ENCODE measurements at places on chromosomes 16 and 17. TPM values are rescaled to one million over a fixed set of nuclear protein-coding genes. Genes with fewer than 3 reads are reported as not detected.
A peak's percentile ranks its signal among the peaks of the same experiment; 100 is the strongest.

GRCh38 chr17:40069751-40070708, 7.3 kb downstream of the THRA start:
- peak; percentile 21 for DNase-seq

- no peak for DNase-seq
Measured at GRCh38 chr16:49024016-49024415, 257.6 kb downstream of the CBLN1 start.

GRCh38 chr16:20774703-20775362, 11.0 kb downstream of the ACSM3 start:
- DNase-seq, result peak; percentile 25

GRCh38 chr17:41184480-41184961, at the start of gene KRTAP4-1:
KRTAP4-1 (minus strand) TSS chr17:41184911; CDS start chr17:41184854, 57 bp downstream.
- DNase-seq, result no peak

GRCh38 chr16:19874851-19875546, 9.6 kb downstream of the GPRC5B start:
- DNase-seq, result no peak

- peak; percentile 33 for DNase-seq
Measured at GRCh38 chr16:50160495-50161164, 7.5 kb downstream of the TENT4B start.

GRCh38 chr17:82810644-82811430, 29.0 kb downstream of the ZNF750 start:
- no peak for DNase-seq

- no peak for DNase-seq
Measured at GRCh38 chr17:67293251-67294203, 48.5 kb upstream of the HELZ start.

DNA sequence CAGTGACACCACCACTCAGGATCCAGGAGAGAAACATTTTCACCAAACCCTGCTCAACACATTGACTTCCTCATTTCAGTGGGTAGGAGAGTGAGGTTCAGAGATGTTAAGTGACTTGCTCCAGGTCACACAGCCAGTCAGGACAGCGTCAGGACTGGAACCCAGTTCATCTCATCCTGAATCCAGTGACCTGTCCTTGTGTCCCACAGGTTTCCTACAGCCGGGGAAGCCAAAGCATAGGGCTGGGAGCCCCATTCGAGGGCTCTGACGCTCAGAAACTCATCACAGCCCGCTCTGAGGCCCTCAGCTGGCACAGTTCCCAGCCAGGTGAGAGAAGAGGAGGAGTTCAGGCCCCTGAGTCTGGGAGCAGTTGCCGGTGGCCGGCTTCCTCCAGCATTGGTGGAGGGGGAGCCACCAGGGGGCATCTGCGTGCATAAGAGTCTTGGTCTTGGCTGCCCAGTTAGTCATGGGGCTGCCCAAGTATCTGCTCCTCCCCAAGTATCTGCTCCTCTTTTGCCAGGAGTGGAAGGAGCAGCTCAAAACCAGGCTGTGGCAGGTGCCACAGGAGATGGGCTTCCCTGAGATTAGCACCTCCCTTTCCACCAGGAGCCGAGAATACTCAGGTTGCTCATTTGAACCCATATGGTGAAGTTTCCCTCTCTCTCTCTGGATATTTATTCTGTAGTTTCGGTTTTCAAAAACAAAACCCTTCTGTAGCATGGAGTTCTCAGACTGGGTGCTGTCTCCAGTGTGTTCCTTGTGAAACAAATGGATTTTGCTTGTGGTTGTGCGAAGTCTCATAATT, 56.0 kb downstream of the TNFRSF13B start:
- no peak for DNase-seq

DNA sequence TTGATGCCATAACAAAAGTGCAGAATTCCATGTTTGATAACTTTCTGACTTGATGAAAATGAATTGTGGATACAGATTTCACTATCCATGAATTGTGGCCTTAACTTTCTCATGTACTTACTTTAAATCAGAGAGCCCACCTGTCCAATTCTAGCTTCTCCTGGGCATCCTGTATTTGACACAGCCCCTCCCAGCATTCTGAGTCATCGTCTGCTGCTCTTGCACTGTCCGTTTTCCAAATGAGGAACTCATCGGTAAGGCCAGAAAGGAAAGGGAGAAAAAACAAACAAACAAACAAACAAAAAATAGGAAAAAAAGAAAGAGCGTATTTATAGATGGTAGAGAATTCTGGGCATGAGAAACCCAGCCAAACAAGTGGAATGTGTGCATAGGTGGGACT, 361.6 kb downstream of the WWOX start:
- no peak for DNase-seq

DNA sequence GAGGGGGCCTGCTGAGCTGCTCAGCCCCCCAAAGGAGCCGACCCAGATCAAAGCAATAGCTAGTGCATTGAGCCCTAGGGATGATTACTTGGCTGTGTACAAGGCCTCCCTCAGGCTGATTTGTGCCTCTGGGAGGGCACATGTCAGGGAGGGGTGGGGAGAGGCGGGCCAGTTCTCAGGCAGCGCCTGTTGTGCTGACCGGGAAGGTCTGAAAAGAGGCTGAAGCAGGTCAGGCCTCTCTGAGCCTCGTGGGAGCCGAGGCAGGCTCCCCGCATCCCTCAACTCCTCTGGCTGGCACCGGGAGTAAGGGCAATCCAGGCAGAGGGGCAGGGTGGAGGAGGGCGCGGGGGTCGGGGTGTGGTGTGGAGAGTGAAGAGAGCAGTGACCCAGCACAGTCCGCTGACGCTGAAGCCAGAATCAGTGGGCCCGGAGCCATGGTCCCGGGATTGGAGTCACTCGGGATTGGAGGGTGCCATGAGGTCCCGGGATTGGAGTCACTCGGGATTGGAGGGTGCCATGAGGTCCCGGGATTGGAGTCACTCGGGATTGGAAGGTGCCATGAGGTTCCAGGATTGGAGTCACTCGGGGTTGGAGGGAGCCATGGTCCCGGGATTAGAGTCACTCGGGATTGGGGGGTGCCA, 3.0 kb downstream of the DCXR start:
- DNase-seq, result no peak

- DNase-seq, result no peak
Measured at GRCh38 chr17:57080718-57081117, 4.3 kb upstream of the AKAP1 start.

DNA sequence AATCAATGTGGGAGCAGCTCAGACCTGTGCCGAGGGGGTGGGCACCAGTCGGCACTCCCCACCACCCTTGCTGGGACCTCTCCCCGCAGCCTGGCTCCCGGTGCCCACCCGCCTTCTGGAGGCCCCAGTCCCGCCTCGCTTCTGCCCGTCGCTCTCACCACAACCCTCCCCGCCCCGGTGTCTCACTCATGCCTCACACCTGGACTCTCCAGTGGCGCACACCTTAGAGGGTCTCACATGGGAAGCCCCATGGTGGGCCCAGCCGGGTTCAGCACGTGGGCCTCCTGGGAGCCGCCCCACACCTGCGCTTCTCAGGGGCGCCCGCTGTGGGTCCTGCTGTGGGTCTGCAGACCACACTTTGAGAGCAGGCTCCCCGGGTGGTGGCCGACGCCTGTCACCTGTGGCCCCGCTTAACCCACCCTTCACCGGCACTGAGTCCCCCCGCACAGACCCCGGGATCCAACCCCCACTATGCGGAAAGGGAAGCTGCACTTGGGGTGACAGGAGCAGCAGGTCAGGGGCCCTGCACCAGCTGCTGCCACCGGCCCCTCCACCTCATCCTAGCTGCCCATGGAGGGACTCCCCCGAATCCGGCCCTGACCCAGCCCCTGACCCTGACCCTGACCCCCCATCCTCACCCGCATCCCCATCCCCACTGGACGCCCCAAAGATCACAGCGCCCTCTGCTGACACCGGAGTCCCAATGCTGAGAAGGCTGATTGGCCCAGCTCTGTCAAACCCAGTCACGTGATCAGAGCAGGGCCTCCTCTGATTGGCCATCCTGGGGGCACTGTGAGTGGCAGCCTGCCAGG, 27.4 kb upstream of the SLC38A10 start:
- DNase-seq, result no peak

- no peak for DNase-seq
Measured at GRCh38 chr17:51904379-51904778, 254.1 kb downstream of the CA10 start.

GRCh38 chr17:57984936-57985674, 2.9 kb downstream of the VEZF1 start:
- no peak for DNase-seq

- no peak for DNase-seq
Measured at GRCh38 chr17:77033892-77034404, 106.8 kb upstream of the SEC14L1 start.

DNA sequence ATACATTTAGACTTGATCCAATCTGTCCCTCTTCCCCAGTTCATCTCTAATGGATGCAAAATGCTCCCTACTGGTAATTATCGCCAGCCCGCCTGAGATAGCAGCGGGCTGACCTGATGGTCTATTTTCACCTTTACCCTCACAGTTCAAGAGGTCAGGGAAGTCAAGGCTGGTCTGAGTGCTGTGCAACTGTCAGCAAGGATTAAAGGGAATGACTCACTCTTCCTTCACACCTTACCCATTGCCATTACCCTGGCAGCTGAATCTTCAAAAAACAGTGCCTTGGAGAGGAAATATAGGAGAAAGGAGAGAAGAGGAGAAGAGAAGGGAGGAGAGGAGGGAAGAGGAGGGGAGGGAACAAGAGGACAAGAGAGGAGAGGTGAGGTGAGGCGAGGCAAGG, 36.3 kb downstream of the GRB7 start:
- no peak for DNase-seq

DNA sequence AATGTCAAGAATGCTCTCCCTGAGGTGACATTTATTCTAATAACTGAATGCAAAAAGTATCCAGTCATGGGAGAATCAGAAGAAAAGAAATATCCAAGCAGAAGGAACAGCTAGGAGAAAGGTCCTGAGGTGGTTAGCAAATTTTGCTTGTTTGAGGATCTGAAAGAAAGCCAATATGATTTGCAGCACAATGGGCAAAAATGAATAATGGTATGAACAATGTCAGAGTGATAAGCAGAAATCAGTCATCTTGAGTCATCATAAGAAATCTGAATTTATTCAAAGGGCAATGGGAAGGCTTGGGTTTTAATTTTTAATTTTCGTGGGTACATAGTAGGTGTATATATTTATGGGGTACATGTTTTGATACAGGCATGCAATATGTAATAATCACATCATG, 68.5 kb downstream of the BRIP1 start:
- no peak for DNase-seq

- DNase-seq, result no peak
Measured at GRCh38 chr16:65315081-65315780, 193.4 kb upstream of the CDH11 start.

DNA sequence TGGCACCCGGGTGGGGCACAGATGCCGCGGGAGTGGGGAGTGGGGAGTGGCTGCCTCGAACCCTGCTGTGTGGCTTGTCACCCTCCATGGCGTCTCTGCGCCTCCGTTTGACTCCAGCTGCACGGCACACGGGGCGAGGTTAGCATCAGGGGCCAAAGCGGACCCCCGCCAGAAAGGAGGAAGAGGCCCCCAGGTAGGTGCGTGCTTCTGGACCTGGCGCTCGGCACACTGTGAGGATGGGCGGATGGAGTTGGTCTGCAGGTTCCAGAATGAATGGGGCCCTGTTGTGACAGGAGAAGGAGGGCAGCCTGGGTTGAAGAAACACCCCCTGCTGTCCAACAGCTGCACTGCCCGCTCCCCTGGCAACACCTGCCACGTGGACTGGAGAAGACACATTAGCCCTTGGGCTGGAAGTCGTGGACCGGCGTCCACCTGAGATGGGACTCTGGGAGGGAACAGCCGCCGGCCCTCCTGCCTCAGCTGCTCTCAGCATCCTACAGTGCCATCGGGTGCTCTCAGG, 9.4 kb upstream of the FASN start:
- no peak for DNase-seq

DNA sequence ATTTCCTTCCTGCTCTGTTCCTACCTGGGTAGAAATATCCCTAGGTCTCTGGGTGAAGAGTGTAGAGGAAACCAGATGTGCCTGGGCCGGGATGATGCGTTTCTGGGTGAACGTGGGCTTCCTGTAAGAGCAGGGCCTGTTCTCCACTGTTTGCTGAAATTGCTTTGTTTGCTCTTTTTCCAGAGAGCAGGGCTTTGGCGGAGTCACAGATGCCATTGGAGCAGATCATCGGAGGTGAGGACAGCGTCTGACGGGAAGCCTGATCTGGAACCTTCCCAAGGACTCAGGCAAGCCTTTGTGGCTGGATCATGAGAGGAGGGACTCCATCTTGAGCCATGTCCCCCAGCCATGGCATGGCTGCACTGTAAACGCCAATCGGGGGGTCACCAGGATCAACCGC, 15.4 kb downstream of the DHODH start:
- no peak for DNase-seq

- peak; percentile 62 for DNase-seq
Measured at GRCh38 chr17:76414334-76415295, 30.2 kb downstream of the SPHK1 start.

- DNase-seq, result peak; percentile 64
Measured at GRCh38 chr16:80931801-80932707, 74.6 kb downstream of the CMC2 start.

GRCh38 chr16:64346080-64346479, 775.8 kb downstream of the CDH11 start:
- DNase-seq, result no peak

GRCh38 chr17:68052810-68053209, 17.3 kb downstream of the KPNA2 start:
- no peak for DNase-seq

DNA sequence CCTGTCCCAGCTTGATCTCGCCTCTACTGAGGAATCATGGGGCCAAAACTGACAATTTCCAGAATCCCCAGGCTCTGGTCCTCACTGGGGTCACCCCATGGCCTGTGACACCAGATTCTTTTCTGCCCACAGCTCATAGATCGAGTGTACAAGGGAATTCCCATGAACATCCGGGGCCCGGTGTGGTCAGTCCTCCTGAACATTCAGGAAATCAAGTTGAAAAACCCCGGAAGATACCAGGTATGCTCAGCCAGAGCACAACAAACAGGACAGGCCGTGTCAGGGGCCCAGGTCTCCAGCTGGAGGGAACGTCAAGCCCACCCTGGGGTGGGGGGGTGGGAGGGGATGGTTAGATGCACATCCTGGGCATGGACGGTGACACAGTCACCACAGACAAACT, 17.5 kb downstream of the USP6 start:
- DNase-seq, result no peak

- no peak for DNase-seq
Measured at GRCh38 chr16:48367441-48368049, 17.7 kb downstream of the SIAH1 start.

TMEM94 gene
- 52.4 TPM for total RNA-seq

RNFT1 gene
- total RNA-seq, result 18.7 TPM

KRTAP9-2 gene
- not detected for total RNA-seq

TMC6 gene
- 61.7 TPM for total RNA-seq

TEKT3 gene
- total RNA-seq, result not detected

EXOC7 gene
- 145 TPM for total RNA-seq

SYCE1L gene
- total RNA-seq, result 2.0 TPM

MAF gene
- total RNA-seq, result 19.3 TPM

SEPTIN12 gene
- 4.4 TPM for total RNA-seq

SPEM2 gene
- total RNA-seq, result 0.17 TPM

MT1G gene
- 0.87 TPM for total RNA-seq

CIBAR2 gene
- not detected for total RNA-seq

WSB1 gene
- total RNA-seq, result 217 TPM

TP53TG3F gene
- total RNA-seq, result not detected

SLC5A2 gene
- not detected for total RNA-seq

HSD17B1 gene
- total RNA-seq, result 1.5 TPM

RND2 gene
- 1.3 TPM for total RNA-seq

HSD11B2 gene
- total RNA-seq, result not detected

NMT1 gene
- total RNA-seq, result 114 TPM

RCVRN gene
- not detected for total RNA-seq

TMEM235 gene
- total RNA-seq, result not detected

KRT32 gene
- not detected for total RNA-seq

UNC119 gene
- total RNA-seq, result 27.7 TPM

Data from astrocyte (in vitro differentiated cells and primary cell).